ENCODE measurements at places on chromosomes 11 and 22.

DNA sequence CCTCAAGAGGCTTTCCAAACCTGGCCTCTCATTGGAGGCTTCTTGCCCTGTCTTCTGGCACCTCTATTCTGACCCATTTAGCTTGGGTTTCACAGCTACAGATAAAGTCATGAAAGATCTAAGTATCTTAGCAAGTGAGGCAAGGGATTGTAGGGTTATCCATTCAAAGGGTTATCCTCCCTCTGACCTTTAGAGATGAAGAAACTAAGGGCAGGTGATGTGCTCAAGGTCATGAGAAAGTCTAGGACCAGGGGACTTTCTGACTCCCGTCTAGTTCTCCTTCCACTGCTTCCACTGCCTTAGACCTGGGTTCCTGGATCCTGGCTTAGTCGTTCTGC, 7.2 kb downstream of the PHOX2A start:
- DNase-seq: no peak

- DNase-seq: no peak
Observed at GRCh38 chr11:15613789-15614188, 499.1 kb downstream of the INSC start.

GRCh38 chr11:75812542-75813040, 2.4 kb upstream of the UVRAG start:
- no peak for DNase-seq

DNA sequence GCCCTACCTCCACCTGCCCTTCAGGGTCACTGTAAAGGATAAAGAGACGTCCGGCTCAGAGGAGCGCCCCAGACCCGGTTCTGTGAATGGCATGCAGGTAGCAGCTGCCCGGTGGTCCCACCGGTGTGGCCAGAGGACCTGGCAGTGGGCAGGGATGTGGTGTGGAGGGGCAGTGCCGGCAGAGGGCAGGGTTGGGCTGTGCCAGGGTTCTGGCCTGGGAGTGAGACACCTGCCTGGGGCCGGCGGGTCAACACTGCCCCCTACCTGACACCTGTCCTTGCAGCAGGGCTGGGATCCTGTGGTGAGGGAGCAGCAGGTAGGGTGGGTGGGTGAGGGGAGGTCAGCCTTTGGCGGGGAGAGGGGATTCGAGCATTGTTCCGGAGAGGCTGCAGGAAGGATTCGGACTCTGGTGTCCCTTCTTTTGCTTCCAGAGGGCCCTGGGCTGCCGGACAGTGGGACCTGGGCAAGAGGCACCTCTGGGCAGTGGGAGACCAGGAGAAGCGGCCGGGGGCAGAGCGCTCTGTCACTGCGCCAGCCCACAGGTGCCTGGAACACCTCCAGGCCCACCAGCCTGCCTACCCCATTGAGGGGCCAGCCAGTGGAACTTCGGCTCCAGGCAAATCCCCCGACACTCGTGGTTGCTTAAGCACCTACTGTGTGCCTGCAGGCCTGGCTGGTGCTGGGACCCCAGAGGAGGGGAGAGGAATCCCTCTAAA, 1.6 kb upstream of the PHLDA2 start:
- DNase-seq: peak; percentile 78

DNA sequence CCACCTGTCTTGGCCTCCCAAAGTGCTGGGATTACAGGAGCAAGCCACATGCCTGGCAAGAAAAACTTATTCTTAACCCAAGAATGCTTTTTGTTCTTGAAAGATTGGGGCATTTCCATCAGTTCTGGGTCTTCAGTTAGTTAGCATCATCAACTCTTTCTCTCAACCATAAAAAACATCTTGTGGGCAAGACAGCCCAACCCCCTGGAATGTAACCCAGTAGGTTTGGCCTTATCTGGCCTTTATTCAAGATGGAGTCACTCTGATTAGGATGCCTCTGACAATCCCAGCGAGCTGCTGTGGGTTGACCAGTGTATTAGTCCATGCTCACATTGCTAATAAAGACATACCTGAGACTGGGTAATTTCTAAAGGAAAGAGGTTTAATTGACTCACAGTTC, 9.2 kb upstream of the TPCN2 start:
- DNase-seq: no peak

GRCh38 chr11:124863137-124863825, 2.0 kb upstream of the ROBO3 start:
- peak; percentile 38 for DNase-seq

GRCh38 chr11:84501750-84502149, 1125.4 kb downstream of the DLG2 start:
- no peak for DNase-seq

GRCh38 chr22:18068381-18068988, 9.3 kb upstream of the PEX26 start:
- DNase-seq: no peak

DNA sequence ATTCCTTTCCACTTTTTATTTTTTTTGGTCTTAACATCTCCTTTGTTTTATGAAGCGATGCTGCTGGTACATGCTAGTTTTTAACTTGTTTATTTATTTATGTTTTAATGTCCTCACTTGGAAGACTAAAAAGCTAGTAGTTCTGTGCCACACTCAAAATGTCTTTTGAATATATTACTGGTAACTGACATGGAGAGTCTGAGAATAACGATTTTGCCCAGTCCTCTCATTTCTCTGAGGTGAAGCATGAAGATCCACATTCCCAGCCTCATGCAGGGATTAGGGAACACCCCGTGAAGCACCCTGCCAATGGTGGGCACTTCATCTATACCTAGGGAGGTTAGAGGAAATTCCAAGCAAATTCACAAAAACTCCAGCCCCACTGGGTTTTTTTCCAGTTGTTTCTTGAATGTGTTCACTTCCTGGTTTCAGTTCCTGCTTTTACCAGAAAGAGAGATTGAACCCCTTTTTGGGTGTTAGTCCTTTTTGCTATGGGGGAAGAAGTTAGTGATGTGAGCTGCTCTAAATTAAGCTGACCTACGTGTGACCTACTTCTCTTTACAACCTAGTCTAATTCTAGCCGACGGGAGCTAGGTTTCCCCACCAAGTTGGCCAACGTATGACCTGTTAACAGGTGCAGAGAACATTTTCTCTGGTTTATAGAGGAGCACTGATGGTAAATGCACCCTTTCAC, 106.1 kb downstream of the SLC1A2 start:
- no peak for DNase-seq

- peak; percentile 70 for DNase-seq
Observed at GRCh38 chr11:120710354-120711131, 199.0 kb downstream of the GRIK4 start.

- no peak for DNase-seq
Observed at GRCh38 chr22:39917197-39917643, 16.3 kb downstream of the GRAP2 start.

- DNase-seq: no peak
Observed at GRCh38 chr11:63583357-63583677, 20.1 kb upstream of the PLAAT2 start.

GRCh38 chr22:39209756-39210155, 35.0 kb downstream of the PDGFB start:
- DNase-seq: no peak

- peak; percentile 63 for DNase-seq
Observed at GRCh38 chr11:117807482-117808327, 10.7 kb upstream of the DSCAML1 start.

DNA sequence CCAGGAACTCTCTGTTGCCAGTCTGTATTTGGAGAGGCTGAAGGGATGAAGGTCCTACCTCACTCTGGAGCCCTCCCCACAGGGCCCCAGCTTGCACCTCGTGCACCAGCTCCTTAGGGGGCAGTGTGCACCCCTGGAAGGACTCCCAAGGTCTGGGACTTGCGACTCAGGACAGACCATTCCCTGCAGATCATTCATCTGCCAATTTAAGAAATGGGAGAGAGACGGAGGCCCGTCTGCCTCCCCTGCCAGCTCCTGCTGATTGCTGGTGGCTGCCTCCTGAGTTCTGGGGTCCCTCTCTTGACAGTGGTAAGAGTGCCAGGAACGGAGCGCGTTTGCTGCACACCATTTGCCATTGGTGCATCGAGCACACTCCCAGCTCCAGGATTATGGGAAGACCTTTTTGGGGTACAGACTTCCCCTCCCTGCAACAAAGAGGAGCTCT, 27.4 kb upstream of the MALAT1 start:
- peak; percentile 81 for DNase-seq

DNA sequence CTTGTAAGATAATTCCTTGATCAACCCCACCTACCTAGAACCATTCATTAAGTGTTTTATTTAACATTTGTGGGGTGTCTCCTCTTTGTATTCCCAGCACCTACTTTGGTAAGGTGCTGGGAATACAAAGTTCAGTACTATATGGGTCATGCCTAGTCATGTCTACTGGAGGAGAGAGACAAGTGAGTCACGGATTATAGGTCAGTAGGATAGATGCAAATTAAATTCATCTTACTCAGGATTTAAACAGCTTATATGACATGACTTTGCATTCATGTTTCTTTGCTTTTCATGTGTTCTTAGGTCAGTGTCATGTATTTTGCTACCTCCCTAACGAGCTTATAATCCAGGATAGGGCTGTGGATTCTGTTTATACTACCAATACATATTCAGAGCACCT, 3.4 kb upstream of the FADS1 start:
- peak; percentile 16 for DNase-seq

DNA sequence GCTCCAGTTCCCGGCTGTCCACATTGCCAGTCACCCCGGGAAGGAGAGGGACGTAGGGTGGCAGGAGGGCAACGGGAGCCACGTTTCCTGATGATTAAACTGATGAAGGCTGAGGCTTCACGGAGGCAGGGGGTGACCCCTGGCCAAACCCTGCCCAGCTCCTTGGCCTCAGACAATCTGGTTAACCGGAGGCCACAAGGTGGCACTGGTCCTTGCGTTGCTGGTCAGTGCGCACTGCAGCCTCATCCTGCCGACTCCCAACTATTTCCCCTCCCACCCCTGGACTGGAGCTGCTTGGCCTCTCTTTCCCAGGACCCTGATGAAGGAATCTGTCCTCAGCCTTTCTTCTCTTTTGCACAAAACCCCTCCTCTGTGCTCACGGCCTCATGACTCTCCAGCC, 75.3 kb downstream of the PDE2A start:
- peak; percentile 44 for DNase-seq

GRCh38 chr22:39900306-39901227, at the start of gene GRAP2:
Gene GRAP2, plus strand, starts transcription at chr22:39901084. Its CDS starts 46,023 bp downstream, at chr22:39947107.
- no peak for DNase-seq

- no peak for DNase-seq
Observed at GRCh38 chr22:17866621-17867020, 92.4 kb upstream of the BID start.

DNA sequence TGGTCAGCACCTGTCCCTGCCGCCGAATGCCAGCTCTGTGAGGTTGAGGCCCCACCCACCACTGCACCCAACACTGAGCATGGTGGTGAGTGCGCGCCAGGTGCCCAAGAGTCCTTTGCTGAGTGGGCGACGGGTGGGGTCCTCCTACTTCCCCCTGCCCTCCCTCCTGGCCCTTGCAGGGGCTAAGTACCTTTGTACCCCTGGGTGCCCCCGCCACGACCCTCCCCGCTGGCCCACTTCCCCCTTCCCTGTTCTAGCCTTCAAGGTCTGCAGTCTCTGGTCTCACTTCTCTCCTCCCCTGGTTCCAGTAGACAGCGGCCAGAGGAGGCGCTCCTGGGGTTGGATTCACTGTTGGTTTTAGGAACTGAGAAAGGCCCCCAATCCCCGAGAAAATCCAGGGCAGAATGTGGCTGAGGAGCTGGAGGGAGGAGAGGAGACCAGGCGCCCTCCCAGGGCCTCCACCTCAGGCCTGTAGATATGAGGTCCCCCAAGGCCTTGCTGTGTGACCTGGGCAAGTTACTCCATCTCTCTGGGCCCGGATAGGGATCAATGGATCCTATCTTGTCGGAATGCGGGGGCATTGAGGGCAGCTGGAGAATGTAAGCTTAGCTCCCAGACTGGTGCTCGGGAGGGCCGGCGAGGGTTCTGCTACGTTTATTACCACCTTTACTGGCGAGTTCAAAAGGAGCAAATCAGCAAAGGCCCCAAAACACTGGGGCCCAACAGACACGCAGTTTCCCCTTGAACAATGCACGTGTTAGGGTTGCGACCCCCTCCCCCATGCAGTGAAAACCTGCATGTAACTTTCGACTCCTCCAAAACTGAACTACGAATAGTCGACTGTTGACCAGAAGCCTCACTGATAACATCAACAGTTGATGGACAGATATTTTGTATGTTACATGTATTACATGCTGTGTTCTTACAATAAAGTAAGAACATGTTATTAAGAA, 31.9 kb upstream of the SMIM38 start:
- no peak for DNase-seq

GRCh38 chr11:17611049-17611448, 64.0 kb downstream of the OTOG start:
- no peak for DNase-seq

DNA sequence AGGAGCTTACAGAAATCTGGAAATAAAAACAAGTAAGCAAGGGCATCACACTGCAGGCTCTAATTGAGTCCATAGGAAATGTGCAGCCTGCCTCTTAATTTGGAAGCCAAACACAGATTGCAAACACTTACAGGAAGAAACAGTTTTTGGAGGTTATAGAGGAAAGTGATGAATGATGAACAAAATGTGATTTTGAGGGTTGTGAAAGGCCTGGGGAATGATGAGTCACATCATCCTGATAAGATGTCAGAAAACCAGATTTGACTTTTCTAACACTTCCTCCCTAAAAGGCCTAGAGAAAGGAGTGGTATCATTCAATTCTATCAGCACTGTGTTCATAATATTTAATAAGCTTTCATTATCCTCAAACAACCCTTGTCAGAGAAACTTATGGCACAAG, 96.6 kb upstream of the POU2AF2 start:
- DNase-seq: no peak

- no peak for DNase-seq
Observed at GRCh38 chr11:9341638-9342178, 27.3 kb upstream of the TMEM41B start.

DNA sequence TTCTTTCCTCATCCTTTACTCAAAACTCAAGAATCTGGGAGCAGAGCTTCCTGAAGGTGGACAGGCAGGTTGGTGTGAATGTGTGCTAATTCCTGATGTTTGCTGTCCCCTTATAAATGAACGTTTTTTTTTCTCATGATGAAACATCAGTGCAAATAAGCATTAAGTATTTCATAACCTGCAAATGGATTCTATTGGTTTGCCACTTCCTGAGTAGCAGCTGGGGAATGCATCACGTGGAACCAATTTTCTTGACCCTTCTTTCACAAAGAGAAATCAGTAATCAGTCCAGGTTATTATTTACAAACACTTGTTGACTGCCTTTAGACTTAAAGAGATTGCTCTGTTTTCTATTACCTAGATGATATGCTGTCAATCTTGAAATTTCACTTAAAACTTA, 40.1 kb upstream of the SCN3B start:
- DNase-seq: no peak

GRCh38 chr11:132632641-132633124, 899.6 kb downstream of the OPCML start:
- DNase-seq: peak; percentile 92

Measured in ACHN (cell line).